ENCODE measurements at places on chromosomes 2 and 18. TPM values are rescaled to one million over a fixed set of nuclear protein-coding genes. Genes with fewer than 3 reads are reported as not detected.

DNA sequence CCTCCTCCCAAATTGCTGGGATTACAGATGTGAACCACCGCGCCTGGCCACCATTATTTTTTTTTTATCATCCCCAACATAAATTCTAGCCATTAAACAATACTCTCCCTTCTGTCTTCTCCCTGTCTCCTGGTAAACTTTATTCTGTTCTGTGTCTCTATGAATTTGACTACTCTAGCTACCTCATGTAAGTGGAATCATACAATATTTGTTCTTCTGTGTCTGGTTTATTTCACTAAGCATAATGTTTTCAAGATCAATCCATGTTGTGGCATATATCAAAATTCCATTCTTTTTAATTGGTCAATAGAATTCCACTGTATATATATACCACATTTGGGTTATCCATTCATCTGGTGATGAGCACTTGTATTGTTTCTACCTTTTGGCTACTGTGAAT lies 71.6 kb downstream of the MCFD2 start:
- no peak overlapping the region for H3K27ac ChIP-seq
- no peaks in the 10 kb centered on the region for H3K27me3 ChIP-seq
- peaks cover 56% of the 10 kb centered on the region for H3K4me1 ChIP-seq
- no peak overlapping the region for H3K4me3 ChIP-seq

DNA sequence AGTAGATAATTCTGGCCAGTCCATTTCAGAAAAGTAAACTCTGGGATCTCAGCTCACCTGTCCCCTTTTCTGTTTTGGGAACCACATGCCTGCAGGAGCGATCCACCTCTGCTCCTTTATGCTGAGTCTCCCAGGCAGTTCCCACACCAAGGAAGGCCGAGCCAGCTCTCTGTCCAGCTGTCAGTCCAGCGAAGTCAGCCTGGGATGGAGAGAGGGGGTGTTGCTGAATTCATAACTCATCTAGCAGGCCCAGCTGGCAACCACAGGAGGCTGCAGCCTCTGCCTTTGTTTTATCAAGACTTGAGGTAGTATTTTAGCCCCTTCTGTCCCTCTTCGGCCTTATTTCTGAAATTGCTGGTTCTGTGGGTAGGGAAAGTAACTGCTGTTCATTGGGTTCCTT lies 209.9 kb downstream of the ARL4C start:
- H3K27me3 ChIP-seq = no peaks in the 10 kb centered on the region
- no peaks in the 10 kb centered on the region for H3K36me3 ChIP-seq
- H3K4me3 ChIP-seq = no peak overlapping the region
- H3K4me1 ChIP-seq = peaks cover 7% of the 10 kb centered on the region
- H3K27ac ChIP-seq = no peak overlapping the region

The ZNF804A gene
- 0.89 TPM for total RNA-seq

GRCh38 chr18:78878335-78878734 lies 101.3 kb upstream of the SALL3 start:
- no peaks in the 10 kb centered on the region for H3K36me3 ChIP-seq
- H3K27me3 ChIP-seq = no peaks in the 10 kb centered on the region
- no peak overlapping the region for H3K4me3 ChIP-seq

The ST8SIA5 gene
- total RNA-seq = 0.67 TPM

The CFAP65 gene
- 17.8 TPM for total RNA-seq

The MYO1B gene
- 126 TPM for total RNA-seq

The SLC8A1 gene
- total RNA-seq = 22.0 TPM

- H3K4me1 ChIP-seq = no peaks in the 10 kb centered on the region
- no peak overlapping the region for H3K4me3 ChIP-seq
- no peak for DNase-seq
- H3K36me3 ChIP-seq = no peaks in the 10 kb centered on the region
- H3K27ac ChIP-seq = no peak overlapping the region
These were observed 517.8 kb upstream of the DSEL start for GRCh38 chr18:68034296-68034695.
